RWPE2 (cell line): ENCODE measurements at places on chromosomes 1 and 21.

- no peak for DNase-seq
Observed at GRCh38 chr1:62229468-62229867, 34.8 kb downstream of the L1TD1 start.

GRCh38 chr21:21606041-21606440 lies 607.8 kb downstream of the NCAM2 start:
- DNase-seq = no peak

GRCh38 chr1:206556750-206557635 lies 49.7 kb downstream of the RASSF5 start:
- no peak for DNase-seq

- no peak for DNase-seq
Observed at GRCh38 chr1:210688512-210689234, 360.0 kb downstream of the HHAT start.

DNA sequence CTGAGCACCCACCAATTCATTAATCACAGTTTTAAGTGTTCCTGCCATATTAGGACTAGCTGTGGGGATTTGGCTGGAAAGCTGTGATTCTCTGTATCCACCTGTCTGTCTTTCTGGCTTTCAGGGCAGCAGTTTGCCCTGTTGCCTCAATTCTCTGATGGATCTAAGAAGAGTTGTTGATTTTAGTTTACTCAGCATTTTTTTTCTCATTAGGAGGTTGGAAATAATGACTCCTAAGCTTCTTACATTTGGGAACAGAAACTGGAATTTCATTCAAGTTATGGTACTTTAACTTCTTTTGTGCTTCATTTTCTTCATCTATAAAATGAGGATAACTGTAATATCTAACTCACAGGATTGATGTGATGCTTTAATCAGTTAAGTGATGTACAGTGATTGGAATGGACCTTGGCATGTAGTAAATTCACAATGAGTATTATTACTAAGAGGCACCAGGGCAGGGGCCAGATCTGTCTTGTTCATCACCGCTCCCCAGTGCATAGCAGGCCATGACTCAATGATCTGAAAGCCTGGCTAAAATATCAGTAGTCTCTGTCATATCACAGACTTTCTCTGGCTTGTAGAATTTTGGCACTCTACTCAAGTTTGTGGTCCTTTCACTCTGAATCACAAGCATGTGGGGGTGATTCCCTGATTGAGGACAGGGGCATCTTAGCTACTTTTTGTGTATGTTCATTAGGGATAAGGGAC lies 51.4 kb upstream of the GREM2 start:
- no peak for DNase-seq

DNA sequence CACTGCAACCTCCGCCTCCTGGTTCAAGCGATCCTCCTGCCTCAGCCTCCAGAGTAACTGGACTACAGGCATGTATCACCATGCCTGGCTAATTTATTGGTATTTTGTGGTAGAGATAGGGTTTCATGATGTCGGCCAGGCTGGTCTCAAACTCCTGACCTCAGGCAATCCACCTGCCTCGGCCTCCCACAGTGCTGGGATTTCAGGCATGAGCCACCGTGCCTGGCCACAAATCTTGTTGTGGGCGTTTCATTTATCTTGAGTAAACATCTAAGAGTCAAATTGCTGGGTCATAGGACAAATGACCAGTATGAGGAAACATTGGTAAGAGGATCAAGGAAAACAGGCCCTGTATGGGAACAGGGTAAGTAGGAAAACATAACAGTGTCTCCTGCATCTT lies 17.9 kb downstream of the TMEM200B start:
- no peak for DNase-seq

GRCh38 chr1:180266275-180267210 lies 36.5 kb downstream of the LHX4 start:
- DNase-seq = no peak

DNA sequence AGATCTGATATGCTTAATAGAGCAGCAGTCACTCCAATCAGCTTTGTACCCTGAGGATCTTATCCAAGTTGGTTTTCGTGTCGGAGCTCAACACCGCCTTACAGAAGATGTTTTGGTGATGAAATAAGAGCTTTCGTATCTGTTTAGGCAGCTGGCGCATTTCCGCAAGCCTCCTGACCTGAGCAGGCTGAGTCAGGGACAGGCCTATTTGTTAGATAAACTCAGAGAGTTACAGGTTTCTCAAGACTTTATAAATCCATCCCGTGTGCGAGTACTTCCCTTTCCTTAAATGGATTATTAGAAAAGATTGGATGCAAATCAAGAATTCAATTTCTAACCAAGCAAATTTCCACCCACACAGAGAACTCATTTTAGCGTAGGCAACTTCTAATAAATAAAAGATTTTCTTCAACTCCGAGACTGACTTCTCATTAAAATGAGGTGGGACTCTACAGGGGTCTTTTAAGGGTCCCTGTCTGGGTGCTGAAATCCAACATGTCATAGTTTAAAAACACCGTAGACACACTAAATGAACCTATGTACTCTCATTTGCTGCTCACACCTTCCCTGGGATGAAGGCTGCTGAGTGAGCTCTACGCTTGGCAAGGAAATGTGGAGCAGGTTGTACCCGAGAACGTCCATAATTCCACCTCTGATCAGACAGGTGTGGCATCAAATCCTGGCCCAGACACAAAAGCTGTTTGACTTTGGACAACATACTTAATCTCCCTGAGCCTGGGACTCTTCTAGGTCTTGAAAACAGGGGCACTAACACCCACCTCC lies 106.9 kb upstream of the F3 start:
- peak; percentile 93 for DNase-seq

GRCh38 chr21:34590520-34590919 lies 24.4 kb downstream of the RCAN1 start:
- no peak for DNase-seq

GRCh38 chr1:91804546-91805023 lies 81.4 kb downstream of the TGFBR3 start:
- no peak for DNase-seq
